GF-D8 (cell line): ENCODE measurements at places on chromosomes 3 and 15.

GRCh38 chr15:66704803-66705153 lies 2.7 kb downstream of the SMAD6 start:
- DNase-seq, result no peak

DNA sequence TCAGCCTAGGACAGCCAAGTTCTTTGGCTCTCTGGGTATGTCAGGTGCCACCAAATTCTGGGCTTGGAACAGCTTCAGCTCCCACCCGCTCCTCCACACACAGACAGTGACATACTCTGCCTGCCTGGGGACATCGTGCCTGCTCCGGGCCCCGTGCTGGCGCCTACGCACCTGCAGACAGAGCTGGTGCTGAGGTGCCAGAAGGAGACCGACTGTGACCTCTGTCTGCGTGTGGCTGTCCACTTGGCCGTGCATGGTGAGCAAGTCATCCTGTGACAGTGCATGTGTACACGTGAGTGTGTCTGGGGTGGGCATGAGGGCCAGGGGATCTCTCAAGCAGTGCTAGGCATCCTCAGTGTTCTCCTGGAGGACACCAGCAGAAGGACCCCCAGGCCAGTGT lies 922 bp downstream of the IL17RC start:
- no peak for DNase-seq

- no peak for DNase-seq
Observed at GRCh38 chr3:117010318-117010717, 300.7 kb downstream of the TUSC7 start.

GRCh38 chr15:91348752-91349500 lies 248.9 kb downstream of the SV2B start:
- DNase-seq, result peak; percentile 75

DNA sequence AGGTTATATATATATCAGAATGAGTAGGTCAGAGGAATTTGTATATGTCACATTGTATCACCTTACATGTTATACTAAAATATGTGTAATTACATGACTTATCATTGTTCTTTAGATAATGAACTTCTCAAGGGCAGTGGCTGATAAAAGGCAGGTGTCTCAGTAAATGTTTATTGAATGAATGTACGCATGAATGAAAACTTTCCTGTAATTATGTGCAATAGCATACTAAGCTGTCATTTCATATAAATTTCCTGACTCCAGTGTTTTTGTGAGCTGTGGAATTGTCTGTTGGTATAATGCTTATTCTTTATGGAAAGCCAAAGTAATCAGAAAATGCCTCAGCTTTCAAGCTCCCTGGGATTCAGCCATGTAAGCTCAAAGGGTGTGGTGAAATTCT lies 4.2 kb downstream of the TBC1D23 start:
- no peak for DNase-seq

DNA sequence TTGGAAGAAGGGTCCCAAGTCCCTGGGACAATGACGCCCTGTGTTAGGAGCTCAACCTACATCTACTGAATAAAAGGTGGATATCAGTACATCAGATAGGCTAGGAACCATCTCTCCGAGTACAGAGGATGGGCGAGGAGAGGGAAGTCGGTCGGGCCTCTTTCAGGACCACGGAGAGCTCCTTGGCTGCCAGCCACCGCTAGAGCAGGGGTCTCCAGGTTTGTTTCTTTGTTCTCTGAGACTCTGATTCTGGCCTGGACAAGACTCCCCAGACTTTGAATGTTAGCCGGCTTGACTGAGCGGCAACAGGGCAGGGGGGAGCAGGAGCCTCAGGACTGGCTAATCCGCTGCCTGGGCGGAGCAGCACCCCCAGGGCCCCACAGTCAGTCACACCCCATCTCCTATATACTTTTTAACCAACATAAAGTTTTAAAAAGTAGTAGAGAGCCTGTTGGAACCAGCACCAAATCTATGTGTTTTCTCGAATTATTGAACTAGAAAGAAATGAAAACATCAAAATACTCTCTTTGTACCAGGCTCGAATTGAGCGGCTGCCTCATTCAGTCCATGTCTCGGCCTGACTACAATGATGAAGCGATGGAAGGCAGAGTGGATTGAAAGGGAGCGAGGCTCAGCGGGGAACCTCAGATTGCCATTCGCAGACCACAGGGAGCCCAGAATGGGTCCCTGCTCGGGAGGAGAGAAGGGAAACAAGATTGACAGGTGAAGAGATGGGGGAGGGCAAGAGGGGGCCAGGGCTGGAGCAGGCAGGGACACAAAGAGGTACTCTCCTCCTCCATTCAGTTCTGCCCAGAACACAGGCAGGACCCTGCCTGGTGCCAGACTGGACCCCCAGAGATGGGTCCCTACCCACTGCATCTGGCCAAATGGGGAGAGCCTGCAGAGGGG lies 131.6 kb downstream of the TPRA1 start:
- no peak for DNase-seq

DNA sequence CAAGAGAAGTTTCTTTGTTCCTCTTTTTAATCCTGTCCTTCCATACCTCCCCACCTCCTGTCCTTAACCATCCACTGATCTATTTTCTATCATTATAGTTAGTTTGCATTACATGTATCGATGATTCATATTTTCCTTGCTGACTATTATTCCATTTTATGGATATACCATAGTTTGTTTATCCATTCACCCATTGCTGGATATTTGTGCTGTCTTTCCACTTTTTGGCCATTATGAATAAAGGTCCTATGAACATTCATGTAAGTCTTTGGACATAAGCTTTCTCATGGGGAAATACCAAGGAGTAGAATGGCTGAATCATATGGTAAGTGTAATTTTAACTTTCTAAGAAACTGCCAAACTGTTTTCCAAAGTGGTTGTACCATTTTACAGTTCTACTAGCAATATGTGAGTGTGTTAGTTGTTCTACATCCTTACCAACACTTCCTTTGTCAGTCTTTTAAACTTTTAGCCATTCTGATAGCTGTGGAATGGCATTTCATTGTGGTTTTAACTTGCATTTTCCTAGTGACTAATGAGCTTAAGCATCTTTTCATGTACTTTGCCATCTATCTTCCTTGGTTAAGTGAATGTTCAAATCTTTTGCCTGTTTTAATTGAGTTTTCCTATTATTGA lies 11.7 kb downstream of the ATP6V1A start:
- DNase-seq, result no peak

DNA sequence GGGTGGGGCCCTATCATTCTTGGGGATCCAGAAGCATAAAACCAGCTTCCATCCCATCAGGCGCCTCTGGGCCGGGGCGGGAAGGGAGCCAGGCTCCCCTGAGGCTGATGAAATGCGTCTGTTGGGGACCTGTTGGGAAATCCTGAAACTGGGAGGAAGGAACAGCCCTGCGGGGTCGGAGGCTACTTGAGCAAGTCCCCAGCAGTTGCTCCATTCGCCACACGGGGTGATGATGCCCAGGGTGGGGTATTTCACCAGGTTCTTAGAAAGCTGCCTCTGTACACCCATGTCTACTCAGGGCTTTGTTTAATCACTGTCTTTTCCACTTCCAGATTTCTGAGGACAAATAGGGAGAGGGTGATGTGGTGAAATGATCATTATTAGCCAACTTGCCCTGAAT lies 25.4 kb upstream of the TSEN2 start:
- peak; percentile 19 for DNase-seq

DNA sequence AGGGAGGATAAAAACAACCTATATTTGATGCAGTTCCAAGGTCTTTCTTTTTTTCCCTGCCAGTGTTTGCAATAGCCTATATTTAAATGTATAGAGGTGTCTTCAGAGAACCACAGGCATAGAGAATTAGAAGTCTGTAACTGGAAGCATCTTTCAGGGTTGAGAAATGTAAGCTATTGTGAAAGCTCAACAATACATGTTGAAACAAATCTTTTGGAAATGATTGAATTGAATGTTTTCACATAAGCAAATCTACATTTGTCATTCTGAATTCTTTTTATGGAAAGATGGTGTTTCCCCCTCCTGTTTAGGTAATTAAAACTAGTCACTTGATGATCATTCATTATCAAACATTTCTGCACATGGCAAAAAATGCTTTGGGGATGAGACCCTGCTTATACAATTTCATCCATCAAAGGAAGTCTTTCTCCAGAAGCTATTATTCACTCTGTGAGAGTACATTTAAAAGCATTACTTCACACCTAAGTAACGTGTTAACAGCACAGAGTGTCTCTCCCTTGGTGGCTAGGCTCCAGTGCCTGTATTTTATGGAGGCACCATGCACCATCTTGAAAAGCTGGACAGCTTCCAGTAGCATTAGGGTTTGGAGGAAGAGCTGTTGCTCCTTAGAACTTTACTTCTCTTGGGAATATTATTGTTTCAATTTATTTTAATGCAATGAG lies 406.2 kb downstream of the LSAMP start:
- no peak for DNase-seq

GRCh38 chr3:157700405-157700804 lies 197.2 kb upstream of the VEPH1 start:
- no peak for DNase-seq

- DNase-seq, result peak; percentile 89
Observed at GRCh38 chr15:55250392-55250791, 39.2 kb downstream of the RAB27A start.

DNA sequence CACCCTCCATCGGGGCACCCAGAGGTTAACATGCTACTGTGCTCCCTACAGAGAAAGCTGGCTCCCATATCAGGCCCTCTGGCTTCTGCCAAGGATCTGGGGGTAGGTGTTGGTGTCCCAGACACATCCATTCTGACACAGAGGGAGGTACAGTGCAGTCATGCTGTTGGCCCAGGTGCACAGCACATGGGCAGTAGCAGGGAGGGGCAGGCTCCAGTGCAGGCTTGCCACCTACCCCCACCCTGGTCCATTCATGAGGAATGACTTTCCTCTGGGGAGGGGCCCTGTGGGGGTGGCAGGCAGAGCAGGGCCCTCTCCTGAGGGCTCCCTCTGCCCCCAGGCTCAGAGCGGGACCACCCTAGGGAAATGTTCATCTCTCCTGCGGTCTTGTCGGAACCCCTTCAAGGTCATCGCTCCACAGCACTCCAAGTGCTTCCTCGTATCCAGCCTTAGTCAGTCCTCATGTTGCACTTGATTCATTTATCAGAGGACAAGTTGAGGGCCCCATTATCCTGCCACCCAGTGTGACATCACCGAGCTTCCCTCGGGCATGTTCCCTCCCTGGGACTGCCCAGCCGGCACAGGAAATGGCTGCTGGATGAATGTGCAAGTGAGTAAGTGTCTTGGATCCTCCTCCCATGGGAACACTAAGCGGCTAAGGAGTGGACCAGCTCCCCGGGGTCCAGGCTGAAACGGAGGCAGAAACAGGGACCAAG lies 10.0 kb downstream of the DUSP7 start:
- no peak for DNase-seq

GRCh38 chr3:178826435-178827123 lies 245.0 kb downstream of the ZMAT3 start:
- DNase-seq, result no peak

DNA sequence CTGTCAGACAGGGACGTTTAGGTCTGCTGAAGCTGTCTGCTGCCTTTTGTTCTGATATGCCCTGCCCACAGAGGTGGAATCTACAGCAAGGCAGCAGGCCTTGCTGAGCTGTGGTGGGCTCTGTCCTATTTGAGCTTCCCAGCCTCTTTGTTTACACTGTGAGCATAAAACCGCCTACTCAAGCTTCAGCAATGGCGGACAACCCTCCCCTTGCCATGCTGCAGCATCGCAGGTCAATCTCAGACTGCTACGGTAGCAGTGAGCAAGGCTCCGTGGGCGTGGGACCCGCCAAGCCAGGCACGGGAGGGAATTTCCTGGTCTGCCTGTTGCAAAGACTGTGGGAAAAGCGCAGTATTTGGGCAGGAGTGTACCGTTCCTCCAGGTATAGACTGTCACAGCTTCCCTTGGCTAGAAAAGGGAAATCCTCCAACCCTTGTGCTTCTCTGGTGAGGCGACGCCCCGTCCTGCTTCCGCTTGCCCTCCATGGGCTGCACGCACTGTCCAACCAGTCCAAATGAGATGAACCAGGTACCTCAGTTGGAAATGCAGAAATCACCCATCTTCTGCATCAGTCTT lies 71.4 kb downstream of the SPSB4 start:
- no peak for DNase-seq

- no peak for DNase-seq
Observed at GRCh38 chr3:190086191-190086590, 34.5 kb downstream of the P3H2 start.
